Activated T-cell treated with anti-CD3 and anti-CD28 coated beads, Interleukin-2, amount 50 U/mL, for 24 hours (primary cell): ENCODE measurements at places on chromosomes 7 and 10.

- no peak for DNase-seq
Observed at GRCh38 chr10:52463826-52464225, 149.7 kb downstream of the DKK1 start.

- peak; percentile 65 for DNase-seq
Observed at GRCh38 chr7:1939434-1940401, 269.6 kb downstream of the ELFN1 start.

- no peak for DNase-seq
Observed at GRCh38 chr10:5613481-5614154, 52.8 kb downstream of the ASB13 start.

GRCh38 chr10:104333728-104334373, 4.4 kb downstream of the ITPRIP start:
- no peak for DNase-seq

DNA sequence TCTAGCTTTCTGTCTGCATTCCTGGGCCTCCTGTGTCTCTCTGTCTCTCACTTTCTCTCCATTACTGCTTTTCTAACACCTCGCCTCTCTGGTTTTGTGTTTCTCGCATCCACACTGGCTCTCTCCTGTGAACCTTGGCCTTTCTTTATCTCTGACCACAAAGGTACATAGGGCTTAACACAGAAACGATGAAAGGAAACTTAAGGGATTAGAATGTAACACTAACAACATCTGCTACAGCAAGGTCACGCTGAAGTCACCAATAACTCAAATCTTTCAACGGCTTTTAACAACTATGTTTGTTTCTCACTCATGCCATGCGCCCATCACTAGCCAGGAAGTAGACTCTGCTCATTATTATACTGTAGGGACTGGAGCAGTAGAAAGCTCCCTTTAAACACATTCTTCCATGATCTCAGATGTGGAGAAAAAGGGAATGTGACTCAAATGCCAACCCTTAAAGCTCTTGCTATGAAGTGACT, 9.3 kb upstream of the OR6V1 start:
- DNase-seq: no peak
